ENCODE measurements at places on chromosomes 3 and 15. TPM values are rescaled to one million over a fixed set of nuclear protein-coding genes. Genes with fewer than 3 reads are reported as not detected.

The STAC gene
- 0.13 TPM for total RNA-seq

DNA sequence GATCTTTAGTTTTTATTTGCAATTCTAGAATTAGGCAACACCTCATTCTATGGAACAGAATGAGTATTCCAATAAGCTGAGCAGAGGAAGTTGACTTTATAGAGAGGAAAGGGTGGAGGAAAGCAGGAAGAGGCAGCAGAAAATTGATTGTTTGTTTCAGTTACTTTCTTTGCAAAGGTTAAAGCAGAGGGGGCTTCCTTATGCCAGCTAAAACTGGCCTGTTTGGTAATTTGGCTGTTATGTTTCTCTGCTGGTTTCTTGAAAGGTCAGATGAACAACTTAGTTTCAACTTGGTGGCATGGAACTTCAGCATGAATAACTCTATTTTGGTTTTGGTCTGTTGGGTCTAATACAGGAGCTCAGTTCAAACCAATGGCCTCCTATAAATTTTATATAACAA is 190.9 kb upstream of the IL12A start:
- H3K4me1 ChIP-seq, result peaks cover 12% of the 10 kb centered on the region
- no peak for DNase-seq
- H3K27ac ChIP-seq, result no peak overlapping the region

- H3K4me1 ChIP-seq, result peaks cover 12% of the 10 kb centered on the region
- no peak for DNase-seq
- no peaks in the 10 kb centered on the region for H3K27me3 ChIP-seq
- no peak overlapping the region for H3K4me3 ChIP-seq
These were observed 78.8 kb downstream of the EOMES start for GRCh38 chr3:27643355-27643754.

The DUSP7 gene
- 13.8 TPM for total RNA-seq

- H3K27me3 ChIP-seq, result no peaks in the 10 kb centered on the region
- H3K4me1 ChIP-seq, result peaks cover 30% of the 10 kb centered on the region
- peak; percentile 90 for DNase-seq
- H3K36me3 ChIP-seq, result peaks cover 4% of the 10 kb centered on the region
These were observed 885 bp downstream of the CDV3 start for GRCh38 chr3:133574260-133574881.

The MUSTN1 gene
- 2.6 TPM for total RNA-seq

The MASP1 gene
- 25.1 TPM for total RNA-seq

DNA sequence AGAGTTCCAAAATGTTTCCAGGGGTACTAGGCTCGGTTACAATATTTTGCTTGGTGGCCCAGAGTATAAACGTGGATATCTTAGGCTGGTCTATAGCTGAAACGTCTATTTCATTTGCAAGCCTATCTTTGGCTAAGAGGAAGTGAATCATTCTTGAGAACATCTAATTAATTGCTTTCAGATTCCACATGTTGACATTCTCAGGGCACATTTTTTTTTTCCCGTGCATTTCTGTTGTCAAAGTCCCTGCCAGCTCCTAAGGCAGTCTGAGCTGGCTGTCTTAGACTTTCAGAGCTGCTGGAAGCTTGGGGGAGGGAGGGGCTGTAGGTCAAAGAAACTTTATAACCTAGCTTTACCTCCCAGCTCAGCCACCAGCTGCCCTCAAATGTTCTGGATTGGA is 23.2 kb upstream of the LAMP3 start:
- DNase-seq, result peak; percentile 46
- H3K27ac ChIP-seq, result no peak overlapping the region
- peaks cover 3% of the 10 kb centered on the region for H3K27me3 ChIP-seq
- H3K36me3 ChIP-seq, result no peaks in the 10 kb centered on the region

DNA sequence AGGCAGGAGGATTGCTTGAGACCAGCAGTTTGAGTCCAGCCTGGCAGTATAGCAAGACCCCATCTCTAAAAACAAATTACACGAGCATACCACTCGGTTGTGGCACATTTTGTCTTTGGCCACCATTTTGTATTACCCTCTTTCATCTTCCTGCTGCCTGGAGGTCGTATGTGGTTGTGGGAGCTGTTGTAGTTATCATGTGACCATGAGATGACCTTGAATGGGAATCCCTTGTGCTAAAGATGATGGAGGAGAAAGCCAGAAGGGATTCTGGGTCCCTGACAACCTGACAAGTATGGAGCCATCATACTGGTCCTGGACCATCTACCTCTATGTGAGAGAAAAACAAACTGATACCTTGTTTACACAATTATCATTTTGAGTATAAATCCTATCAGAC is 45.2 kb upstream of the BHLHE40 start:
- H3K27me3 ChIP-seq, result no peaks in the 10 kb centered on the region
- DNase-seq, result no peak
- H3K4me3 ChIP-seq, result no peak overlapping the region
- no peak overlapping the region for H3K27ac ChIP-seq

DNA sequence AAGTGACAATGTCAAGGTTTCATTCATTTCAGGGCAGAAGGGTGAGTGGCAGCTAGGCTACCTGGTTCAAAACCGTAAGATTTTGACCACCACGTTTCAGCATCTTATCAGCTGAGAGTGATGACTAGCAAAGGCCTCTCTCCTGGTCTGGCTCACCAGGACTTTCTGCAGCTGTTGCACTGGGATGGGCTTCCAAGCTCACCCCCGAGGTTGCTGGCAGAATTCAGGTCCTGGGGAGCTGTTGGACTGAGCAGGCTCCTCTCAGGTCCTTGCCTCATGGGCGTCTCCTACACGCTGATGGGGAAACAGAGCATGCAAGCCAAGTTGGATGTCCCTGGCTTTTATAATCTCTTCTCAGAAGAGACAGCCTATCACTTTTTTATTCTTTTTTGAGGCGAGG is 88.8 kb upstream of the RNU6-1 start:
- H3K4me3 ChIP-seq, result no peak overlapping the region
- no peaks in the 10 kb centered on the region for H3K36me3 ChIP-seq

DNA sequence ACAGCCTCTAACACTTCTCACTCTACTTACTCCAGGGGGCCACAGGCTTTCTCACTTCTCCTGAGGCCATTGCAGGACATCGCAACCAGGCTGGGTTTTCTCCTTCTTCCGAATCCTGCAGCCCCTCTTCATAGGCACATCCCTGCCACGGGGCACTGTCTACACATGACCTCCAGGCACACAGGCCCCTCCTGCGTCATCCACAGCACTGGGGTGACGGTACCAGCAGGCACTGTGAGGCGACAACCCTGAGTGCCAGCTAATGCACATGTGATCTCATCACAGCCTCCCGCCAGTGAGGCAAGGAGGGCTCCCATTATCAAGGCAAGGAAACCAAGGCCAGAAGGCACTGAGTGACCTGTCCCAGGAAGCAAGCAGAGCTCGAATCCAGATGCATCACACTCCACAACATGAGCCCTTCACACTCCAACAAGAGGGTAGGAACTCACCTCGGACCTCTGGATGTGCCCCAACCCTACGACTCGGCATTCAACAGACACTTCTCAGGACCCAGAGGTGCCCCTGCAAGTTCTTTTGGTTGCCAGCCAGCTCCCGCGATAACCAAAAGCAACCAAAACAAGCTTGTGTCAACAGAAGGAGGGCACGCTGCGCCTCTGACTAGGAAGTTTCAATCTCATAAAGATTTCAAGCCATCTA is 16.7 kb downstream of the FAM174B start:
- DNase-seq, result no peak
- peak overlapping the region; percentile 95 for H3K27ac ChIP-seq
- H3K36me3 ChIP-seq, result no peaks in the 10 kb centered on the region
- H3K4me3 ChIP-seq, result no peak overlapping the region

GRCh38 chr15:95086531-95087252 is 855.3 kb downstream of the MCTP2 start:
- peak overlapping the region; percentile 69 for H3K27ac ChIP-seq
- no peaks in the 10 kb centered on the region for H3K36me3 ChIP-seq
- H3K27me3 ChIP-seq, result no peaks in the 10 kb centered on the region
- peak; percentile 40 for DNase-seq
- no peak overlapping the region for H3K4me3 ChIP-seq
